Ovary (tissue), 10 donors: ENCODE measurements at places on chromosomes 16 and 17. TPM values are rescaled to one million over a fixed set of nuclear protein-coding genes. Genes with fewer than 3 reads are reported as not detected.

DNA sequence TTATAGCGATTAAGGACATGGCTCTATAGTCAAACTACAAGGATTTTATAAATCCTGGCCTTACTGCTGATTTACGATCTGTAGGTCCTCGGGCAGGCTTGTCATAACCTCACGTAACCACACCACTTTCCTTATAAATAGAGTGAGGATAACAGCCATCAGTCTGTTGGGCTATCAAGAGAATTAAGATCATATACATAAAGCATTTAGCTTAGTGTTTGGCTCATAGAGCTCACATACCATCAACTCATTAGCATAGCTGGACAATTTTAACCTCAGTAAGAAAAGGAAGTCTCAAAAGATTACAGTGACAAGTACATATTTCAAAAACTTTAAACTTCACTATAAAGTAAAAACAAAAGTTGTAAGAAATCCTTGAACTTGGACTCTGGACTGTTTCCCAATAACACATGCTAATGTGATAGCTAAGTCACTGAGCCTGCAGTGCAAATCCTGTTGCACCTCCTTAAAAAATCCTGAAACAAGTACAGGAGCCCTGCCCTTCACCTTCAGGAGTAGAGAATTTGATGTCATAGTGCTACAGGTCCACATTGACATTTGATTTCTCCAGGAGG lies 20.8 kb upstream of the CLEC3A start:
- no peak for DNase-seq

- peak; percentile 41 for DNase-seq
Observed at GRCh38 chr17:66964930-66965800, 658 bp downstream of the CACNG4 start.

GRCh38 chr16:31113121-31114120 lies 4.0 kb upstream of the KAT8 start:
- no peak for DNase-seq

- DNase-seq: no peak
Observed at GRCh38 chr16:72815348-72816318, 232.3 kb downstream of the ZFHX3 start.

DNA sequence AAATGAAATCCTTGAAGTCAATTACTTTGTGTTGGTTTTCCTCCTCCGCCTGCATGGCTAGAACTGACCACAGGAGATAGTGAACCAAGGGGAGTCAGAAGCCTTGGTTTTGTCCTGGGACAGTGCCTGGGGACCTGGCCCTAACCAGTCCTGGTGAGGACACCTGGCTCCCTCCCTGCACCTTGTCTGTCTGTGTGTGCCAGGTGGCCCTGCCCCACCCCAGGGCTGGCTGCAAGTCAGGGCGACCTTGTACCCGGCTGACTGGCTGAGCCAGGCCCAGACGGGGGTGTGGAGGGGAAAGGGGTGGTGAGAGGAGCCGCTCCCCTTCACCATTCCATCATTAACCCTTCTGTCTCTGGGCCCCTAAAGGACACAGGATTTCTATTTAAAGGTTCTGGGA lies 3.4 kb downstream of the RAPGEFL1 start:
- DNase-seq: no peak

GRCh38 chr17:28635506-28635905 lies 9.5 kb downstream of the BLTP2 start:
- no peak for DNase-seq

GRCh38 chr16:87304951-87305350 lies 12.2 kb downstream of the C16orf95 start:
- no peak for DNase-seq

GRCh38 chr17:41987642-41988041 lies 21.0 kb downstream of the CNP start:
- DNase-seq: no peak

- no peak for DNase-seq
Observed at GRCh38 chr17:5864741-5865657, 205.2 kb upstream of the WSCD1 start.

DNA sequence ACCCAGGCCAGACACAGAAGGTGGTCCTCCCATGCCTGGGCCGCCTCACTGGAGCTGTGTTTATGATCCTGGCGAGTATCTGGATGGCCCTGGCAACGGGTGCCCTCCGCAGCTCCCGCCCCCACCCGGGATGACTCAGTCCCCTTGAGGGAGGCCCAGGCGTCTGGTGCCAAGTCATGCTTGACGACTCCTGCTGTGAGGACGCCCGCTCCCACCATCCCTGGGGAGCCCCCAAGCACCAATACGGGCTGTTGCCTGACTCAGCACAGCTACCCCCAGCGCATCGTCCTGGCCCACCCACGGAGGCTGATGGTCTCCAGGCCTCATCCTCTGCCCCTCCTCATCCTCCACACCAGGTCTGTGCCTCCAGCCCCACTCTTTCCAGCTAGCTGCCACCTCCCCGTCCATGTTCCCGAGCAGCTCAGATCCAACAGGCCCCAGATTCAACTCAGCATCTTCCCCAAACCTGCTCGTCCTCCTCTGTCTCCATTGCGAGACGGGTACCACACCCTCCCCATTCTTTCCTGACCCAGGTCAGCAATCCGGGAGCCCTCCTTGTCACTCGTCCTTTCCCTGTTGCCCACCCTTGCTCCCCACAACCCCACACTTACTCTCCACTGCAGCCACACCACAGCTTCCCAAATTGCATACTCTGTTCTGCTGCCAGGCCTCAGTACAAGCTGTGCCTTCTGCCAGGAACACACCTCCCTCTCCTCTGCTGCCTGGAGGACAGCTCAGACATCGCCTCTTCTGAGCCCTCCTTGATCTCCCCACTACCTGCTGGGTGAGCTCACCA lies 2.6 kb downstream of the CAMKK1 start:
- DNase-seq: peak; percentile 65

ABCC6 gene
- 0.67 TPM for total RNA-seq

PABPN1L gene
- not detected for total RNA-seq

TBC1D3K gene
- total RNA-seq: not detected

NOD2 gene
- 1.0 TPM for total RNA-seq

TMEM92 gene
- 3.5 TPM for total RNA-seq

GUCY2D gene
- not detected for total RNA-seq

NECAB2 gene
- total RNA-seq: not detected

SLC16A13 gene
- 0.71 TPM for total RNA-seq

RAD51C gene
- 21.9 TPM for total RNA-seq
